Stimulated activated CD8-positive, alpha-beta memory T cell treated with anti-CD3 and anti-CD28 coated beads, Interleukin-4, amount 100 ng/mL, for 1 hour (primary cell): ENCODE measurements at places on chromosomes 6 and 20.

GRCh38 chr6:57087916-57088315, 2.1 kb upstream of the ZNF451 start:
- no peak for DNase-seq

GRCh38 chr20:10591946-10592521, 81.8 kb downstream of the JAG1 start:
- DNase-seq = no peak

DNA sequence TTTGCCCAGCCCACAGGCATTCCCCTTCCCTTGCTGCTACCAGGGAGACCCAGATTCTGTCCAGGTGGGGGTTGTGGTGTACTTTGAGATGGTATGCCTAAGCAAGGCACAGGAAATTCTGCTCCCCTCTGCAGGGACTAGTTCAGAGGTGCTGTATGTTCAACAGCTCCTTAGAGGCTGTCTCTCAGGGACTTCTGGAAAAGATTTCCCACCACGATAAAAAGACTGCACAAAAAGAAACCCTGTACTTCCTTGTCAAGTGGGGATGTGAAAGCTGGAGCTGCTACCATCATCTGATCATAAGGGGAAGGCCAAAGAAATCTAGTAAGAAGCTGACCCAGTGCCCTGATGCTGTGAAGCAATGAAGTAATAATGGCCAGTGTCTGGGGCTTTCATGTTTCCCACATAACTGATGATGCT, 51.5 kb upstream of the SMIM29 start:
- no peak for DNase-seq

DNA sequence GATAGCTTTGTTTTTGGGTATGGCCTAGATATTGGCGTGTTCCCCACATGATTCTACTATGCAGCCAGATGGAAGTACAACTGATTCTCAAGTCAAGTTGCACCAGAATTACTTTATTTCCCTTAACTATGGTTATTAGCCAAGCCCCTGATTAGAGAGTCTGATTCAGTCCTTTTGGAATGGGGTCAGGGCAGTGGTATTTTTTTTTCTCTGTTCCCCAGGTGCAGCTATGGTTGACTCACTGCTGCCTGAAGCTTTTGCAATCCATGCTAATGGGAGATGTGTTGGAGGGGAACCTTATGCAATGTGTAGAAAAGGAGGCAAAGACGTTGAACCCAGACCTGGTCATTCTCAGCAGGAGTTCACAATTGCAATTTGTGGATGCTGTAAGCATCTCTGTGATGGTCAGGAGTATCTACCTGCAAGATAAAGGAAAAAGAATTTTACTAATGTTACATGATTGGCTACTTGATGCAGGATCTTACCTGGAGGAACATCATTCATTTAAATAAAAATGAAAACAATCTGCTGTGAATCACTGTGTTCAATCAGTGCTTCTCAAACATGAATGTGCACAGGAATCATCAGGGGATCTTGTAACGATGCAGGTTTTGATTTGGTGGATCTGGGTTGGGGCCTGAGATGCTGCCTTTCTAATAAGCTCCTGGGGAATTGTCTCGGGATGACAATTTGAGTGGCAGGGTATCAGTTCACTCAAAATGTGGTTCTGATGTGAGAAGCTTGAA, 49.4 kb downstream of the PFDN4 start:
- DNase-seq = no peak

GRCh38 chr6:71033890-71034289, 77.0 kb upstream of the B3GAT2 start:
- no peak for DNase-seq

DNA sequence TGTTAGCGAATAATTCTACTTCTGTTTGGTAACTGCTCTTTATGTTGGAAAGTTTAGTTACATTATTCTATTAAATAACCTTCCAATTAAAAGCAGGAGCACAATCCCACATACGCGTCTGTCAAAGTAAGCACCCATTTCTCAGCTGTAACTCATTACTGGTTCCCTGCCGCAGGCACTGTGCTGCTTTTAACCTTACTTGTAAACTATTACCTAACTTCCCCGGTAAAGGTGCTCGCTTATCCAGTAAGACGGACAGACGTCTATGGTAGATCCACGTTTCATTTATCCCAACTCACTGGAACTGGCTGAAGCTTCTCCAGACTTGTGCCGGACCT, 529 bp upstream of the ENPP4 start:
- DNase-seq = no peak

- no peak for DNase-seq
Observed at GRCh38 chr6:79269877-79270276, 35.4 kb upstream of the HMGN3 start.
